ENCODE measurements at places on chromosomes 11 and 22. TPM values are rescaled to one million over a fixed set of nuclear protein-coding genes. Genes with fewer than 3 reads are reported as not detected.

The BEST1 gene
- total RNA-seq, result 1.7 TPM

The OR51E1 gene
- total RNA-seq, result 0.29 TPM

The MPPED2 gene
- 4.4 TPM for total RNA-seq

The NLRP10 gene
- total RNA-seq, result not detected

GRCh38 chr22:22752556-22753477 is 108.4 kb downstream of the GGTLC2 start:
- no peaks in the 10 kb centered on the region for H3K4me1 ChIP-seq
- H3K27ac ChIP-seq, result no peak overlapping the region
- no peaks in the 10 kb centered on the region for H3K36me3 ChIP-seq
- DNase-seq, result peak; percentile 44
- peaks cover 6% of the 10 kb centered on the region for H3K27me3 ChIP-seq

The HBB gene
- 21.1 TPM for total RNA-seq

The ANKK1 gene
- total RNA-seq, result not detected
